ENCODE measurements at places on chromosomes 2 and 18. TPM values are rescaled to one million over a fixed set of nuclear protein-coding genes. Genes with fewer than 3 reads are reported as not detected.

SNTG2 gene
- total RNA-seq, result 3.8 TPM

CDKL4 gene
- 0.22 TPM for total RNA-seq

GRCh38 chr2:148263890-148264289, 243.0 kb downstream of the MBD5 start:
- H3K27ac ChIP-seq, result no peak overlapping the region
- DNase-seq, result no peak
- H3K4me1 ChIP-seq, result peaks cover 2% of the 10 kb centered on the region

DNA sequence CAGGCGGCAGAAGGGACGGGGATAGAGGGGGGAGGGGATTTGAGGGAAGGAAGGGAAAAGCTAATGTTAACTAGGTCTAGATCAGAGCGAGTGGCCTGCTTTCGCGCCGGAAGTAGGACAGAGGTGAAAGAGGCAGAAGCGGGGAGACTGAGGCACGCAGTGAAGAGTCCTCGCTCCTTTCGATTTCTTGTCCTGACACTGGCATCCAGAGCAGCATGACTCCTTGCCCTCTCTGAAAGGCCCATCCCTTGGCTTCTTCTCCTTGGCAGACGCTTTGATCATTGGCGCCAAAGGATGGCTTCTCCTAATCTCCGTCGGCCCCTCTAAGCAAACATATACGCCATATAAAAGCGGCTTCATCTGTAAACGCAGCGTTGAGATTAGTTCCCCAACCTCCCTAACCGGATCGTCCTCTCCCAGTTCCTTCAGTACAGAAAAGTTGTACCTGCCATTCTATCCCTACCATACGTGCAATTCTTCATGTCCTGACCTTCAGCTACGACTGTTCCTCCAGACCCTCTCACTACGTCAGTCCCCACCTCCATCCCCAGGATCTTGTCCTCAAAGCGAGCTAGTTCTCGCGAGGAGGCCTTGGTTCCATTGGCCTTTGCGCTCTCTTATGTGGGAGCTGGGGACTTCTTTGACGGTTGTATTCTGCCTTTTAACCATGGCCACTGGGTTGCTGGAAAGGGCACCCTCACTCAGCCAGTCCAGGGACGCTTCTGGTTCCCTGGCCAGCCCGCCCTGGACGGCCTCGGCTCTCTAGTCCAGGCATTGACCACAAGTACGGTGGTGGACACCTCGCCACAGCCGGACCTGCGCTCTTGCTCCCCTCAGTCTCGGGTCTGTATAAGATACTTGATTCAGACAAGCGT, 857 bp upstream of the NEUROD1 start:
- H3K4me1 ChIP-seq, result peaks cover 49% of the 10 kb centered on the region
- H3K36me3 ChIP-seq, result peaks cover 4% of the 10 kb centered on the region
- H3K4me3 ChIP-seq, result peak overlapping the region; percentile 62
- no peak overlapping the region for H3K27ac ChIP-seq

GRCh38 chr2:41878056-41878455, 169.8 kb upstream of the PKDCC start:
- no peak overlapping the region for H3K27ac ChIP-seq
- peaks cover 11% of the 10 kb centered on the region for H3K27me3 ChIP-seq
- H3K36me3 ChIP-seq, result no peaks in the 10 kb centered on the region

DNA sequence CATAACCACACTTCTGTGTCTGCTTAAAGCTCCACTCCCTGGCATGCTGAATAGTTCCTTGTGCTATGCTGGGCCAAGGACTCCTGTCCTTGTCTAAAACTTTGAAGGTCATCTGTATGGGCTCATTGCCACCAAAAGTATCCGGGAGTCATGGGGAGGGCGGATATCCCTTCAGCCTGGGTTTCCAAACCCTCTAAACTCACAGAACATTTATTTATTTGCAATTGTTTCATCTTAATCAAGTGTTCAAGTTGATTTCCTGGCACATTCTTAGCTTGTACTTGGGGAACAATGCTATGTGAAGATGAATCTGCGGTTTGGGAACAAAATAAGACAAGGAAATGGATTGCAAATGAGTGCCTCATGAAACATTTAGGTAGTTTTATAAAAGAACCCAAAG, 1.8 kb downstream of the NOSTRIN start:
- H3K4me1 ChIP-seq, result peaks cover 2% of the 10 kb centered on the region
- no peaks in the 10 kb centered on the region for H3K27me3 ChIP-seq
- no peak for DNase-seq
- H3K4me3 ChIP-seq, result no peak overlapping the region
- H3K36me3 ChIP-seq, result no peaks in the 10 kb centered on the region

All from activated naive CD8-positive, alpha-beta T cell treated with anti-CD3 and anti-CD28 coated beads for 36 hours (primary cell).